Central memory CD8-positive, alpha-beta T cell (primary cell): ENCODE measurements at places on chromosomes 4 and X.

DNA sequence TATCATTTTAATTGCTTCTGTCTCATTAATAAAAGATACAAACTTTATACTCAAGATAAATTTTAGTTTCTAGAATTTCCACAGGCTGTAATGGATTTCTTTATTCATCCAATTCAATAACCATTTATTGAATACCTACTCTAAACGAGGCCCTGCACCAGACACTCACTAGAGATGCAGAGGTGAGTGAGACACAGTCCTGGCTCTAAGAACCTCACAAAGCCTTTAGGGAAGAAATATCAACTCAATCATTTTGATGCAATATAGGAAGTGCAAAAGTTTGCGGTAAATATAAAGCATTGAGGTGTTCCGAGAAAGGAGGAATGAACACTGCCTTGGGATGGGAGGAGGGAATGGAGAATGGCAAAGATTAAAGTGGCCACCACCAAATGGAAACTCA is 81.6 kb upstream of the SH3RF1 start:
- DNase-seq: no peak

GRCh38 chr4:143377611-143378099 is 41.0 kb downstream of the GAB1 start:
- no peak for DNase-seq

- DNase-seq: no peak
Measured at GRCh38 chr4:96525898-96526297, 686.0 kb downstream of the PDHA2 start.

GRCh38 chrX:116841290-116841689 is 378.5 kb upstream of the CT83 start:
- DNase-seq: no peak

- no peak for DNase-seq
Measured at GRCh38 chr4:86048426-86048825, 311.4 kb downstream of the MAPK10 start.

DNA sequence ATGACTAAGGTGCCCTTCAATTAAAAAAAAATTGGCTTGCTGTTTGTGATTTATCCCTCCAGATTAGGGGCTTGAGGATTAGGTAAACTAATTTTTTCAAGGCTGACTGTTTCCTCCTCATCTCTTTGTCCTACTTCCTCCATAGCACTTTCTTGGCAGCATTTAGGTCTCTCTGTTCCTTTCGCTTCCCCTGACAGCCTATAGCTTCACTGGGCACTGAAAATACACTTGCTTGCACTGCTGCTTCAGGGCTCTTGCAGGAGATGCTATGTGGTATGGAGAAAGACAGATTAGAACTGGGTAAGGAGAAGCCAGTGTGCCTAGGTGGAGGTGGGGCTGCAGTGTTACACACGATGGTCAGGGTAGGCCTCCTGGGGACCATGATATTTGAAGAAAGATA is 112.3 kb upstream of the SFRP2 start:
- no peak for DNase-seq

GRCh38 chr4:143743591-143743990 is 43.1 kb upstream of the FREM3 start:
- no peak for DNase-seq

GRCh38 chr4:47084111-47084510 is 52.7 kb downstream of the GABRB1 start:
- DNase-seq: no peak

- no peak for DNase-seq
Measured at GRCh38 chrX:125132274-125132673, 187.4 kb upstream of the TEX13C start.

DNA sequence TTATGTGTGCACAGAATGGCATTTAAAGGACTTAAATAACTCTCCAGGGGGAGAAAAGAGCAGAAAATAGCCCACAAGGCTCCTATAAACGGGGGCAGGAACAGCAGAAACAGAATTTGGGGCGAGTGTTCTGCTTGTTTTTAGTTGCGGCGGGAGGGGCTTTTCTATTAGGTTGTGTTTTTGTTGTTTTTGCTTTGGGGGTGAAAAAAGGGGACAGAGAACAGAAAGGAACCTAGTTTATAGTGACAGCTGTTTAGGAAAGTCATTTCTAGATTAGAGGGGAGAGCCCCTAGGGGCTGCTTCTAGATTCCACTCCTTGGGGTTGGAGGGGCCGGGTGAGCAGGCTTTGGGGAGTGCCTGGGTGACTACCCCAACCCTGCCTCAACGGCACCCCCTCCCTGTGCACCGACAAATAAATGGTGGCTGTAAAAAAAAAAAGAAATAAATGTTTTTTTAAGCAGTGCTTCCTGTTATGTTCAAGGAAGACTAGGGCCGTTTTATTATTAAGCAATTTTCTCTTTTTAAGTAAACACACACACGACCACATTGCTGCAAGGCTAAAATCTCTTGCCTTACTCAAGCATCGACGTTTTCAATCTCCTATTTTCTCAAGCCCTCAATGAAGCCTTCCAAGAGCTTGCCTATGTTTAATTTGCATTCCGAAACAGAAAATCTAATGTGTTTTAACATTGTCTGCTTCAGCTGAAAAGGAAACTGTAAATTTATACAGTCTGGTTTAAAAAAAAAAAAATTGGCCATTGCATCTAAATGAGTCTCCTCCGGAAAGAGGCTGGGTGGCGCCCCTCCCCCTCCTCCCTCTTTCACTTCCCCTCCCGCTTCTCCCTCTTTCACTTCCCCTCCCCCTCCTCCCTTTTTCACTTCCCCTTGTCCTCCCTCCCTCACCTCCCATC is 123.3 kb upstream of the TBL1X start:
- peak; percentile 33 for DNase-seq
